GDM1 (cell line): ENCODE measurements at places on chromosomes 2 and 18.

DNA sequence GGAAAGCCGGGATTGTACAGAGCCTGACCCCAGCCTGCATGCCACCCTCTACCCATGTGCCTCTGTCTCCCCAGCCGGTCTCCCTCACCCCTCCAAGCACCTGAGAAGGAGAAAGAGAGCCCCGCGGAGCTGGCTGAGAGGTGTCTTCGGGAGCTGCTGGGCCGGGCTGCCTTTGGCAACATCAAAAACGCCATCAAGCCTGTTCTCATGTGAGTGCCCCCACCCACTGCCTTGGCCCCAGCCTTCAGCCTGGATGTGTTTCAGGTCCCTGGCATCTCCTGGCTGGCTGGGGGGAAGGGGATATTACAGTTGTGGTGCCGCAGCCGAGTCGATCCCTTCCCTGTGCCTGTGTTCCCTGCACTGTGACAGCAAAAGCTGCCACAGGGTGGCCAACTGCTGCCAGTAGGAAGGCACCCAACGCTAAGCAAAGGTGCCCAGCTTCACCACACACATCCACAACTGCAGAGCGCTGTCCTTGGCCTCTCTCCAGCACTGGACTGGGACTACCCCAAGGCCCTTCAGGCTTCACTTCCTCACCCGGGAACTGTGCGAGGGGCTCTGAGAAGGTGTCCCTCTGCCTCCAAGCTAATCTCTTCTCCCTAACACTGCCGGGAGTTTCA, 38.4 kb downstream of the POMC start:
- no peak for DNase-seq

GRCh38 chr18:22558945-22559385, 141.2 kb upstream of the CTAGE1 start:
- no peak for DNase-seq

DNA sequence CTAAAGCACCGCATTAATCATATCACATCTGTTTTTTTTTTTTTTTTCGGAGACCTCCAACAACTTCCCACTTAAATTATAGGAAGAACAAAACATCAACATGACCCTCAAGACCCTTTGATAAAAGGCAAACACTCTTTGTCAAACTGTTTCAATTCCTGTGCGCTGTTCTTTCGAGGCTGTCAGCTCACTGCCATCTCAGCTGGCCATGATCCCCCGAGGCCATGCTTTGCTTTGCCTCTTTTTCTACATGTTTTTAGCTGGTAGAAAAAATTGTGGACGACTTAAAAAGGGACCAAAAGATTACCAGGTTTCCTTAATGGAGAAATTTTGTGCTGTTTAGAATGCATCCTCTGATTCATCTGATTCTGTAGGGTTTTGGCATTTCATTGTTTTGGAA, 138.2 kb downstream of the DPP10 start:
- DNase-seq, result no peak

DNA sequence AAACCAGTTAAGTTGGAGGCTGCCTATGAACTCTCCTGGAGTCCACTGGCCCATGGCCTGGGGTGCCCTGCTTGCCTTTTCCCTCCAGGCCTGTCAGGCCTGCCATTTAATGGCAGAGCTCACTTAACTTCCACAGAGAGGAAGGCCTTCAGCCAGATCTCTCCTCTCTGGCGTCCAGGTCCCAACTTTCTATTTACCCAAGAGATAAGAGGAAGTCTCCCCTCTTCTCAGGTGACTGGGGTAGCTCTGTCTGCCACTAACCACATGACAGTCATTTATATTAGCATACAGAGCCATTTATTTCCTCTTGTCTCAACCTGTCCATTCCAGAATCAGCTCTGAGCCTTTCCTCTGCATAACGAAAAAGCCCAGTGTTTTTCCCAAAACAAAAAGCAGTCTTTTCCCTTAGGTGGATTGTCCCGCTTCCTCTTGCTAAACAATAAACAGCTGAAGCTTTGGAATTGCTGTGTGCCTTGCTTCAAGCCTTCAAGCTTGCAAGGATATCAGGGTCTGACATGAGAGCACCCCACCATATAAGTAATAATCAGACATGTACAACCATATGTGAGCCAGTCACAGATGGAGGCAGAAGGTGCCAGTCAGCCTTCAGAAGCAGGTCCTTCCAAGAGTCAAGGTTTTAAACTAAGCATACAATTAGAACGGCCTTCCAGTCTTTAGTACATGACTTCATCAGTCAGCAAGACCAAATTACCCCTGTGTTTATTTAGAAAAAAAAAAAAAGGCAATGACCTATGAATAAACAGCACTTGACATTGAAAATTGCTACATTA, 71.2 kb upstream of the STPG4 start:
- no peak for DNase-seq

GRCh38 chr2:96802721-96803120, 13.3 kb upstream of the CNNM3 start:
- DNase-seq, result no peak

- DNase-seq, result no peak
Measured at GRCh38 chr18:13400636-13401315, 182.2 kb downstream of the LDLRAD4 start.

GRCh38 chr2:140641163-140641562, 1489.7 kb downstream of the LRP1B start:
- DNase-seq, result no peak

DNA sequence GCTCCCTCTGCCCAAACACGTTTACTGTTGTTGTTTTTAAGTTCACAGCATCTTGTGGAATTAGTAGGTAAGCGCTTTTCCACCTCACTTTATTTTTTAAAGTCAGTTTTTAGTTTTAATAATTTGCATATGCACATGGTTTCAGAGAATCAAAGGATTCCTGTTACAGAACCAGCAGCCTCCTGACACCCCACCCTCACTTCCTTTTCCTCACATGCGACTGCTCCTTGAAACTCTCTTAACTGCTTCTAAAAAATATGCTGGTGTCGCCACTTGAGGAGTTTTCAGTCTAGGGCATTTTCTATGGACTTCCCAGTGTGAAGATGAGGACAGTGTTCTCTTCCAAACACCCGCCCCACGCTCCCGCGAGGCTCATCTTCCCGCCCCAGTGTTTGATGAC, 14.4 kb downstream of the TMEM37 start:
- DNase-seq, result no peak
